Activated T-helper 2 cell treated with anti-CD3 and anti-CD28 coated beads, Interferon-gamma antibody, Interleukin-2, Interleukin-4, amounts not matched to agents 10 μg/mL and 5 μg/mL and 100 μg/mL, durations not matched to agents 14 hours and 24 hours and 36 hours (primary cell): ENCODE measurements at places on chromosomes 5 and 9. TPM values are rescaled to one million over a fixed set of nuclear protein-coding genes. Genes with fewer than 3 reads are reported as not detected.

- DNase-seq: no peak
Observed at GRCh38 chr9:16651446-16651964, 219.0 kb downstream of the BNC2 start.

DNA sequence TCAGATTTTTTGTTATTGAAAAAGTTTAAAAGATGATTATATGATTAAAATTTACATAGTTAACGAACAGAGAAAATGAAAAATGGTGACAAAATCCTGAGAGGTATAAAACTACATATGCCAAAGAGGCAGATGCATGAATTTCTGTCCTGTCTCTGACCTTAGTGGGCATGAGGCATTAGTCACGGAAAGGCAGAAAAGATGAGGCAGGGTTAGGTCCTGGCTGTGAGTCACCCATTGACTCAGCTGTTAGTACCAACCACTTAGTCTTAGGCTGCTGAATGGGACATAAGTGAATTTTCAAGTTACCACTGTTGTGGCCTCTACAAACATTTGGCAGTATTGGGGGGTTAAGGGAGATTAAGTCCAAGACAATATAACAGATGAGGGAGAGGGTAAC, 33.1 kb downstream of the RASA1 start:
- no peak for DNase-seq

DNA sequence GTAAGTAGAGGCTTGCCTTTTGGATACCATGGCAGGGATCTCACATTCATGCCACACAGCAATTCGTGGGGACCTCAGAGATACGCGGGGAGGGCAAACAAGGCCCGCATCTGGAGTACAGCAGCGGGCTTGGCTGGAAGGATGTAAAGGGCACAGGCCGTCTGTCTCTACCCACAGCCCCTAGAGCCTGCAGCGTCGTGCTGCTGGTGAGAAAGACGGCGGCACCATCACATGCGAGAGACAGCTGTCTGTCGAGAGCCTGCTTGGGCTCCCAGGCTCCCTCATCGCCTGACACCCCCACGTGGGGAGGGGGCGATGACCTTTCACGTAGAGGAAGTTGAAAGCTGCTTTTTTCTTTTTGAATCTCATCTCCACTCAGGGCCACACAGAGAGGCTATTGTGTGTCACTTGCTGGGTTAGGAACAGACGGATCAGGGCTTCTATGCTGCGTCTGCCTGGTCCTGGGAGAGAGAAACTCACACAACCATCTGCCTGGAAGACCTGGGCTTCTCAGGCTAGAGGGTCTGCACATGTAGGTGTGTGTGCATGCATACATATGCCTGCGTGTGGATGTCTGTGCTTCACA, 134.6 kb upstream of the PPP1R26 start:
- DNase-seq: no peak

- DNase-seq: no peak
Observed at GRCh38 chr5:13740471-13740870, 204.0 kb downstream of the DNAH5 start.

- DNase-seq: no peak
Observed at GRCh38 chr9:36948051-36948450, 86.0 kb downstream of the PAX5 start.

DNA sequence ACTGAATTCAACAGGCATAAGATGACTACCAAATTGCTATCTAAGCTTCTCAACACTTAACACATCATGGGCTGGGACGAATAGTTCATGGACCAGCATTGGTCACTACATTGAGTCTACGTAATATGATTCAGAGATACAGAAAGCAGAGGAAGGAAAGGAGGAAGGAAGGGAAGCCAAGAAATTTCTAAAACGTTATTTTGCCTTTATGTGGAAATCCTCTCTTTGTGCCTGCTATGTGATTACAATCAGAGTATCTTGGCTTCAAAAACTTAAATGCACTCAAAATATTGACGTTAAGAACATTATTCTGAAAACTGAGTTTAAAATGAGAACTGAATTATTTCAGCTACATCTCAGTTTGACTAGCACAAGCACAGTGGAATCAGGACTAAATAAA, 88.1 kb upstream of the RETREG1 start:
- no peak for DNase-seq

DNA sequence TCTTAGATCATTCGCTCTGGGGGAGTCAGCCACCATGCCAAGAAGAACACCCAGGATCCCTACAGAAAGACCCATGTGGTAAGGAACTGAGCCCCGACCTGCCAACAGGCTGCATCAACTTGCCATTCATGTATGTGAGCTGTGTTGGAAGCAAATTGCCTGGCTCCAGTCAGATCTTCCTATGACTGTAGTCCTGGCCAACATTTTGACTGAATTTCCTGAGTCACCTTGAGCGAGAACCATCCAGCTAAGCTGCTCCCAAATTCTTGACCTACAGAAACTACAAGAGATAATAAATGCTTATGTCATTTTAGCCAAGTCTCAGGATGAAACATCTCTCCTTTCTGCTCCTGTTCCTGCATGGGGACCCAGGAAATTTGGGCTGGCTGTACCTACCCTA, 40.0 kb upstream of the SLC44A1 start:
- no peak for DNase-seq

DNA sequence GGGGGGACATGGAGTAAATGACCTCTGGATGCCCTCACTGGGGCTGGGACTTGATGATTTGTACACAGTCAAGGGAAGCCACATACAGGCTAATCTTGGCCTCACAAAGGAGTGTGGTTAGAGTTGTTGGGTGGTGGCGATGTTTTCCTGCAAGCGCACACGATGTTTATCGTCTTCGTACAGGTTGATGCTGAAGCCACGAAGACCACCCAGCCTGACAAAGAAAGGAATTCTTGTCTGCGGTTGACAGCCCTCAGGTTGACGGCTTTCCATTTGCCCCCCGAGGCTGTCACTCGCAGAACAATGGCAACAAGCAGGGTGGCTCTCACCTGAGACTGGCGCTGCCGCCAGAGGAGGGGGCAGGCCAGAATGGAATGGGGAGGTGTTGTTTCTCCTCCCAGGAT, 14.1 kb upstream of the XPA start:
- DNase-seq: no peak

- peak; percentile 26 for DNase-seq
Observed at GRCh38 chr9:135087489-135087792, at the start of gene OLFM1. OLFM1 (plus strand) TSS chr9:135087668; CDS start chr9:135087990, 322 bp downstream.

GRCh38 chr5:172450861-172451695, 3.2 kb downstream of the SH3PXD2B start:
- no peak for DNase-seq

- no peak for DNase-seq
Observed at GRCh38 chr9:33306037-33306436, 15.7 kb downstream of the NFX1 start.

GRCh38 chr5:130528474-130528873, 624.2 kb downstream of the CHSY3 start:
- DNase-seq: no peak

DNA sequence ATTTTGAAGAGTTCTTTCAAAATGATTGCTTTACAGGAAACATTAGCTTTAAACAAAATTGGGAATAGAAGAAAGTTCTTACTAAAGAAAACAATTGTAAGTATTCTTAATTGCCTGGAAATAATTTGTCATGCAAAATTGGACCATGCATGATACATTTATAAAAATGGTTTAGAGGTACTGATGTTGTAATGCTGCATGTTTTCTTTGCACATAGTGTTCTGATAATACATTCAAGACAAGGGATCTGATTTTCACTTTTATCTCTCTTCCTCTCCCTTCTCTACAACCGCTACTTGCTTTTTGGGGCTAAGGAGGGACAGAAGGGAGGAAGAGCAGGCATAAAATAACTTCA, 211.6 kb upstream of the MPDZ start:
- DNase-seq: no peak

GRCh38 chr9:80873861-80874260, 815.5 kb downstream of the TLE1 start:
- DNase-seq: no peak

DNA sequence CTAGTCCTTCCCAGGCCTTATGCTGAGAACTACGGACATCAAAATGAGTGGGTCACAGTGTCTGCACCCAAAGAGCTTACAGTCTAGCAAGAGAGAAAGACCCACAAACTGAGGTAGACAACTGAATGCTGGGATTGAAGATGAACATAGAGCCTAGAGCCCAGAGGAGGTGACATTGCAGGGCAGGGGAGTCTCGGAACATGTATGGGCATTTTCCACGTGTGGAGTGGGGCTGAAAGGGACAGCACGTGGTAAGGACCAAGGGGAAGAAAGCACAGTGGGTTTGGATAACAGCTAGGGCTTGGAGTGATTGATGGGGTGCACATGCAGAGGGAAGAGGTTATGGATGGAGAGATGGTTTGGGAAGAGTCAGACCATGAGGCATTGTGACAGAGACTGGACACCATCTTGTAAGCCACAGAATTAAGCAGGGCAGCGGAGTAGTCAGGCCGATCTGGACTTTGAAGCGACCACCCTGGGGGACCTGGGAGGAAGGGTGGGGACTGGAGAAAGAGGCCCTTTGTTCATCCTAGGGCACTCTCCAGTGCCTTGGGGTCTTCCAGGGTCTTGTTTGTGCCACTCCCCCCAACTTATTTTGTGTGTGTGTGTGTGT, 47.5 kb upstream of the SH3PXD2B start:
- no peak for DNase-seq

- DNase-seq: no peak
Observed at GRCh38 chr9:22342491-22343217, 104.0 kb upstream of the DMRTA1 start.

GRCh38 chr9:134167530-134167931, 3.2 kb upstream of the RNU6ATAC start:
- DNase-seq: no peak

- DNase-seq: no peak
Observed at GRCh38 chr5:84821924-84822323, 437.2 kb upstream of the EDIL3 start.

- peak; percentile 14 for DNase-seq
Observed at GRCh38 chr9:97468658-97469448, 32.6 kb upstream of the TMOD1 start.

DNA sequence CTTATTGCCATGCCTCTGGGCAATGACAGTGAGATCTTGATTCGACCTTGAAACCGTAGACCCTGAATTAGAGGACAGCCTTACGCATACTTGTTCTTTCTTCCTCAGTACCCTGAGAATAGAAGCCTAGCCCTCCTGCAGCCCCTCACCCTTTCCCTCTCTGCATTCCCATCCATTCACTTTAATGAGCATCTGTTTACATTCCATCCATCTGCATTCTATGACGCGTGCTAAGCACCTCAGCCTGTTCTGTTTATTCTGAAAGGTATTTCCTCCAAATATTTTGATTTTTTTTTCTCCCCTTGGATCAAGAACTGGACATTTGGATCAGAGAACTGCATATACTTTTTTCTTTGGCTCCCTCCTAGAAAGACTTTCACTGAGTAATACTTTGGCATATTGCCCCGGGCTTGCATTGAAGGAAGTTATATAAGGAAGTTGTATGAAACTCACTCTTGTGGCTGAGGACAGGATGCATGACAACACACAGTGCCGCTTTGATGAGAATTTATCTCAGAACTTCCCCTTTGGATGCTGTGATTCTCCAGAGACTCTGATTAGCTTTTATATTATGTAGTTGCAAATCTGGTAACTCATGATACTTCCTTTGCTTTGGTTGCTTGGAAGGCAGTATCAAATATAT, 15.7 kb downstream of the TMEM8B start:
- DNase-seq: no peak

DNA sequence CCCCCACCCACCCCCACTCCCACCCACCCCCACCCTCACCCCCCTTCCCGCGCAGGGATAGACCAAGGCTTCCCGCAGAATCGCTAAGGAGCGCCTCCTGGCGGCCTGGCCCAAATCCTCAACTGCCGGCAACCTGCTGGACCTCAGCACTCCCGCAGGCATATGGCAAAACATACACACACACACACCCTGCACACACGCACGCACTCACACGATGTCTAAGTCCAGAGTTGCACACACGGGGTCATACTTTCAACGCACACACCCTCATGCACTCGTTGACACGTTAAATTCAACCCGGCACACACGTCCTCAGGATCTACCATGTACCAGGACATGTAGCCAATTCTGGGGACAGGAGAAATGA, 1.7 kb downstream of the CPLX2 start:
- no peak for DNase-seq

GRCh38 chr5:39400713-39401578, 23.8 kb downstream of the DAB2 start:
- DNase-seq: no peak

DNA sequence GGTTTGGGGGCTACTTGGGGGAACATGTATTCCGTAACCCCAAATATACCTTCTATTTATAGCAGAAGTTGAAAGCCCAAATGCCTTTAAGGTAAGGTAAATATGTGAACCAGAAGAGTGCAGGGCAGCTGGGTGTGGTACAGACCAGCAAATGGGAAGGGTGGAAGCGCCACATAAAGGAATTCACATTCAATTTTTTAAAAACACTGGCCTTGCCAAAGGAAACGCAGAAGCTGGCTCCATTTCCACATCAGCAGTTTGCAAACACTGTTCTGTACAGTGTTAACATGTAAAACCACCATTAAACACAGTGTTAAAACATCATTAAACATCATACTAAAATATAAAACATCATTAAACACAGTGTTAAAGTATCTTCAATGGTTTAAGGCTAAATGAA, 3.5 kb upstream of the BHMT start:
- no peak for DNase-seq

DNA sequence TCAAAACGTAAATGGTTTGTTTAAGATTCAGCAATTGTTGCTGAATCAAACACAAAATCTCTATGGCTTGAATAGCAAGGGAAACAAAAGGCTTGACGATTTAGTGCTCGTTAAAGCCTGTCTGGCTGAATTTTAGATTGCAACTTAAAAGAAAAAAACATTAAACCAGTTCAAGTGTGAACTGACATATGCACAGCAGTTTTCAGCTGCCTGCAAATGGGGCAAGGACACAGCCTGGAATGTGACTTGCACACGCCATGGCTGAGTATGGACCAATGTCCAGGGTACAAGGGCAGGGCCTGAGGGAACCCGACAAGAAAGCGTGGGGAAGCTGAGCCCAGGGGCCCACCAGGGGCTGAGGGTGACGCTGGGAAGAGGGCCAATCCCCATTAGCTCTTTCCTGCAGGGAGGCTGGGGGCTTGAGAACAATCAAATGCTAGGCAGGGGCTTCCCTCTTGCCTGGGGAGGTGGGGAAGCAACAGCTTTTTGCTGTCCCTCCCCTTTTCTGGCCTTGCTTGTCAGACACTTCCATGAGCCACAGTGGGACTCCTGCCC, 89.6 kb upstream of the LRRTM2 start:
- DNase-seq: no peak

DNA sequence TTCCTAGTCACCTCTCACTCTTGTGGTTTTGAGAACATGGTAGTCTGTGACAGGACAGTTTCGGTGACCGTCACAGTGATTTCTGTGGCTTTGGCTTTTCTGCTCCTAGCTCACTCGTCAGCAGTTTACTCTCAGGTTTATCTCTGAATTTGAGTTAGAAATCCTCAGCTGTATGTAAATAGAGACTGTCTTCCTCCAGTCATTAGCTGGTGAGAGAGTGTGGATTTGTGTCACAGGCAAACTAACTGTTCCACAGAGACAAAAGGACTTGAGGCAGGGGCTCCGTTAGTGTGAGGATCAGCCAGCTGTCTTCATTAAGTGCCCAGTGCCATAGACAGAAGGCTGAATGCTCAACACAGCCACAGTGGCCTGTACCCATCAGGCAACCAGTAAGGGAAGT, 131.4 kb downstream of the CD180 start:
- no peak for DNase-seq

FBP2 gene
- not detected in 2 replicates for total RNA-seq

ORM2 gene
- not detected in 2 replicates for total RNA-seq

IL17B gene
- not detected in 2 replicates for total RNA-seq

LPCAT1 gene
- total RNA-seq: 78.4 and 79.0 TPM in 2 replicates

PDE8B gene
- 0.05 TPM in 1 of 2 replicates, not detected in the other for total RNA-seq

PCDHA4 gene
- total RNA-seq: not detected in 2 replicates

IL5 gene
- total RNA-seq: 100.0 and 113 TPM in 2 replicates

F2RL1 gene
- total RNA-seq: 0.09 and 0.16 TPM in 2 replicates

C9orf153 gene
- total RNA-seq: 0.34 and 0.41 TPM in 2 replicates

SURF2 gene
- total RNA-seq: 16.9 and 22.1 TPM in 2 replicates

TIMD4 gene
- total RNA-seq: 5.3 and 5.5 TPM in 2 replicates

FAM221B gene
- not detected in 2 replicates for total RNA-seq
